NCI-H1694 (cell line): ENCODE measurements at places on chromosomes 16 and 17.

- no peak for DNase-seq
Measured at GRCh38 chr16:70701596-70701995, 15.7 kb upstream of the MTSS2 start.

GRCh38 chr16:12728469-12728868 lies 75.2 kb downstream of the CPPED1 start:
- DNase-seq: no peak

GRCh38 chr17:44687756-44688155 lies 1.8 kb downstream of the CCDC43 start:
- no peak for DNase-seq

DNA sequence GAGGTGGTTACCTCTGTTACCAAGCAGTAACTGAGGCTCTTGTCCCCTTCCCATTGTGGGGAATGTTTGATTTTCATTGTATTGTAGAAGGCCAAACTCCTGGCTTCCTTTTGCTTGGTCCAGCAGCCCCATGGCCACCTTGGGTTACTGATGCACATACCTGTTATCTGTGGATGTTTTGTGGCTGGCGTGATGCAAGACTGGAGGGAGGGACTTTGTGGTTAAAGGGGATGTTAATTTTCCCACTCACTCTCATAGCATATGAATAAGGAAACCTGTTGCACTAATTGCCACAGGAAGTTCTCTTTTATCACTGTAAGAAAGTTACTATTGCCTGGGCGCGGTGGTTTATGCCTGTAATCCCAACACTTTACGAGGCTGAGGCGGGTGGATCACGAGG lies 168.6 kb upstream of the HS3ST4 start:
- DNase-seq: no peak

DNA sequence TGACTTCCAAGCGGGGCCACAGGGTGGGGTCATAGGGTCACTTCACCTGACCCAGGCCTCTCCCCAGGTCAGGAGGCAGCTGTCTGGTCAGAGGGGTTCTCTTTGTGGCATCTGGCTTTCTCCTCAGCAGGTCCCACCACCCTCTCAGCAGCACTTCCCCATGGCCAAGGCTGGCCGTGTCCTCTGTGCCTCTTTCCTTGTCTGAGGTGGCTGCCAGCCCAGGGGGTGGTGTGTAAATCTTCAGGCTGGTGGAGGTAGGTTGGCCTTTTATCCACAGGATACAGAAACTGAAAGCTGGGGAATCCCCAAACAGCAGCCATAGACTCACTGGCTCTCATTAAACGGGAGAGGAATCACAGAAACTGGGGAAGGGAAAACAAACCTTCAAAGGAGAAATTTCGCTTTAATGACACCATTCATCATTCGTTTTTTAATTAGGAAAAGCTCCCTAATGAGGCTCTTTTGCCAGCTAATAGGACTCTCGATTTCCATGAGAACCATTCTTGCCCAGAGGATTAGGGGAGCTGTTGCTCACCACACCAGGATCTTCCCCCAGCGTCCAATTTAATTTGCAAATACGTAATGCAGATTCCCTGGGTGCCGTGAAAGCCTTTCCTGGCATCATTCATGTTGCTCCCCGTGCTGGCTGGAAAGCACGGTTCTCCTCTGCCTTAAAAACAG lies 18.0 kb downstream of the C17orf75 start:
- no peak for DNase-seq

DNA sequence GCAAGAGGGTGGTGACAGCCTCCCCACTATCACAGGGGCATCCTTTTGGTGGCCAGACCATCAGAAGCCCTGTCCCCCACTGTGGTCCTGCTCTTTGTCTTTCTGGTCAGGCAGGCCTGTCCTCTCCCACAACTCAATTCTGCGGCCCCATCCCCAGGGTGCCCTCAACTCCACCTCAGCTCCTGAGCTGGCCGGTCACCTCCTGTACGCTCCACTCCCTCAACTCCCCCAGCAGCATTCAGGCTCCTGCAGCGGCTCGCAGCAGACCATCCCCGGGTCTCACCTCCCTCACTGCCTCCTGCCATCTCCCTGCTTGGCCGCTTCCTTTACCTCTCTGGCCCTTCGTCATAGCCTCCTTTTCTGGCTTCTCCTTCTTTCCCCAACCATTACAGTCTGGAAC lies 43.4 kb upstream of the MTSS2 start:
- no peak for DNase-seq

DNA sequence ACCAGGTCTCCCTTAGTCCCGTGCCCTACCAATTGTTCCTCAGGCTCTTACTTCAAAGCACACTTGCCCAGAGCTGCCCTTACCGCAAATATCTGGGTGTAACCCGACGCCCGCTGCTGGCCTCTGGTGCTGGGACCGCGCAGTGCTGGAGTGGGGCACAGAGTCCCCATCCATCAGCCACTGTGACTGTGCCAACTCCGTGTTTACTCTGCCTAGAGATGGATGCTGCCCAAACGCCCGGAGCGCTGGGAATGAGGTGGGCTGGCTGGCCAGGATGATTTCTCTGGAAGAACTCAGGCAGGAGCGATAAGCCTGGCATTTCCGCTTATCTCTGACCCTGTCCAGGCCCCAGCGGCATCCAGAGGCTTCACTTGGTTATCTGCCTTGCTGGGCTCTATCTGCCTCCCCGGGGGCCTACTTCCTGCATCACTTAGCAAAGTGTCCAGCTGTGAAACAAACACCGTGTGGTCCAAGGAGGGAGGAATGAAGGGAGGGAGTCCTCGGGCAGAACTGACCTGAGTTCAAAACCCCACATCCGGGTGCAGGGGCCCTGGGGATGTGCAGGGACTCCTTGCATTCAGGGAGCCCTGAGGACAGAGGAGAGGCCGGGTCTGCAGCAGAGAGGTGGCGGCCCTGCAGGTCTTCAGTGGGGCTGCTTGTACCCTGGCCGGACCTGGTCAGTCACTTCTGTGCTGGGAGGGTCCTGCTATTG lies 9.4 kb upstream of the MYLK3 start:
- no peak for DNase-seq

GRCh38 chr17:80125656-80126448 lies 21.1 kb downstream of the EIF4A3 start:
- no peak for DNase-seq

GRCh38 chr16:72884573-72884972 lies 163.4 kb downstream of the ZFHX3 start:
- DNase-seq: no peak

- DNase-seq: no peak
Measured at GRCh38 chr16:29231244-29231643, 175.3 kb downstream of the NPIPB11 start.

DNA sequence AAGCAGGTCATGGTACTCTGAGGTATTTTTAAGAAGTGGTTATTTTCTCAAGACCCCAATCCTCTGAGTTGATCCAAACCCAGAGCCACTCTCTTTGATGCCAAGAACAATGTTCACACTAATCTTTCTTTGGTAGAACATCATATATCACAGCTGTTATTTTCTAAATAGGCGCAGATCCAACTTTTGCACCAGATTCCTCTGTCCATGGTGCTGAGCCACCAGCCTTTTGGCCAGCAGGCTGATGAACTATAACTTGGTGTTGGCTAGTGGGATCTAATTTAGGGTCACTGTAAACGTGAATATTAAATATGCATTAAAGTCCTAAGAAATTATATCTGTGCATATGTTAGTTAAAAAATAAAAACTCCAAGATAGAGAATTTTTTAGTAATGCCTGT lies 7.0 kb upstream of the ZKSCAN2 start:
- DNase-seq: no peak

DNA sequence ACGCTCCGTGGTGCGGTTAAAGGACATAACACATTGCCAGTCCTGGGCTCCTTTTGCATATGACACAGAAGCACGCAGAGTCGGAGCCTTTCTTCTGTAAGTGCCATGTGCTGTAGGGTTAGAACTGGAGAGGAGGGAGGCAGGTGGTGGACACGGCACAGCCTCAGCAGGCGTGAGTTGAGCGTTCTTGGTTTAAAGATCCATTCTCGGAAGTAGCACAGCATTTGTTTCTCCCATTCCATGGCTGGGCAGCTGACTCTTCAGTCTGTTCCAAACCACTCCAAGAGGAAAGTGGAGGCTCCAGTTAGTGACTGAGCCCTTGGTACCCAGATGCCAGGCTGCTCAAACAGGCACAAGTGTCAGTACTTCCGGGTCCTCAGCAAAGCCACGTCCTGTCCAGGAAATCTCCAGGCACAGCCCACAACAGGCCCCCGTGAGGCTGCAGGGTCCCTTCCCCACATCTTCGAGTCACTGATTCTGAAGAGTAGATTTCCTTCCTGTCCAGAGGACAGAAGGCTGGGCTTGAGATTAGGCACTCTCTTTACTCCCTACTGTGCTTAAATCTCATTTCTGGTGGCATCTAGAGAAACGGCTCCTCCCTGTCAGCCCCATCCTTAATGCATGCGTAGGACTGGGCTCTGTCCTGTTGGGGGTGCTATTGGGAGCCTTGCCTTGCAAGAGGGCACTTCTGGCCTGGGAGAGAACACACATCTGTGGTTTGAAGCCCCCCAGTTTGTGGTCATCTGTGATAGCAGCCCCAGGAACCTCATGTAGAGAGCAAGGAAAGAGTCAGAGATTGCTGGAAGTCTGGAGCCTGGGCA lies 39.6 kb upstream of the NAT9 start:
- DNase-seq: no peak

GRCh38 chr17:49028271-49028670 lies 31.1 kb downstream of the IGF2BP1 start:
- DNase-seq: no peak

DNA sequence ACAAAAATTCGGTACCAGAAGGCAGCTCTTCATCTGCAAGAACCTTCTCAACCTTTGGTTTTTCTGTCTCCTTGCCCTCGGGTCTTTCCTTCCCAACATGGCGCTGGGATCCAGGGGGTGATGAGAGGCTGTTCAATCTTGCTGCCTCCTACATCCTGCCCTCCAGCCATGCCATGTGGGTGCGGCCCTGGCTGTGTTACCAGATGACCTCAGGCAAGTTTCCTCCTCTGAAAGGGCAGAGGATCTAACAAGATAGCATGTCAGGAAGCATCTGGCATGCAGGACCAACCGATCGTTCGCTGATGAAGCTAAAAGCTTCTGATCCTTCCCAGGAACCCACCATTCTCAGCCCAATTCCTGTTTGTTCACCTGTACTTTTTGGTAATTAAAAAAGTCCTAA lies 36.8 kb upstream of the BCAR1 start:
- no peak for DNase-seq

DNA sequence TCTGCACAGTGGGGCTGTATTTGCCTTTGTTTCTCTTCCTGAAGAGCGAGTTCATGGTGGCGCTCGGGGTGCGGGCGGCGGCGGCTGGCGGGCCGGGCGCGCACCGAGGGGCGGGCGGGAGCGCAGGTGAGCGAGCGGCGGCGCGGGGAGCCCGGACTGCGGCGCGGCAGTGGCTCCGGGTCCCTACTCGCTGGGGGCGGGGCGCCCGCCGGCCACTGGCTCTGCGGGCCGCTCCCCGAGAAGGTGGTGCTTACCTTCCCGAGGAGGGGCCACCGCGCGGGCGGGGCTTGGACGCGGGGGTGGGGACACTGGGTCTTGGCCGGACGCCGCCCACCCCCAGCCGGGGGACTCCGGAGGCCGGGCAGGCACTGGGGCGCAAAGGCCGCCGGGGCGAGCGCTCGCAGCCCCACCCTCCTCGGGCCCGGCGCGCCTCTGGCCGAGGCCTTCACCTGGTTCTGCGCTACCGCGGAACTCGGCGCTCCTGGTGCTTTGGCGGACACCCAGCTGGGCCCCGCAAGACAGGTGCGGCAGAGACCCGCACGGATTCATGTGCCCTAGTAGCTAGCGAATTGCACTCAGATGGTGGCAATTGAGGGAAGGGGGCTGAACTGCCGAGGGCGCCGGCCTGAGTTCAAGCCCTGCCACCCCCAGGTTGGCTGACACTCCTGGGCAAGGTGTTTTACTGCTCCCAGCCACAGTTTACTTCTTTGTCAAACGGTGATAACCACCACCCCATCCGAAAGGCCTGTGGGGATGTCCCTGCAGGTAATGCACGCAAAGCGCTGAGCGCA lies at the start of gene PPL:
Gene PPL (minus strand): TSS at position 158 of the 791 bp plus-strand sequence. CDS start 103 bp downstream, at position 55.
- no peak for DNase-seq

GRCh38 chr17:33964344-33964979 lies 290.6 kb upstream of the CCL2 start:
- no peak for DNase-seq

GRCh38 chr16:49250689-49251088 lies 30.9 kb downstream of the CBLN1 start:
- no peak for DNase-seq

GRCh38 chr16:75494661-75495075 lies 573 bp downstream of the CHST6 start:
- no peak for DNase-seq

DNA sequence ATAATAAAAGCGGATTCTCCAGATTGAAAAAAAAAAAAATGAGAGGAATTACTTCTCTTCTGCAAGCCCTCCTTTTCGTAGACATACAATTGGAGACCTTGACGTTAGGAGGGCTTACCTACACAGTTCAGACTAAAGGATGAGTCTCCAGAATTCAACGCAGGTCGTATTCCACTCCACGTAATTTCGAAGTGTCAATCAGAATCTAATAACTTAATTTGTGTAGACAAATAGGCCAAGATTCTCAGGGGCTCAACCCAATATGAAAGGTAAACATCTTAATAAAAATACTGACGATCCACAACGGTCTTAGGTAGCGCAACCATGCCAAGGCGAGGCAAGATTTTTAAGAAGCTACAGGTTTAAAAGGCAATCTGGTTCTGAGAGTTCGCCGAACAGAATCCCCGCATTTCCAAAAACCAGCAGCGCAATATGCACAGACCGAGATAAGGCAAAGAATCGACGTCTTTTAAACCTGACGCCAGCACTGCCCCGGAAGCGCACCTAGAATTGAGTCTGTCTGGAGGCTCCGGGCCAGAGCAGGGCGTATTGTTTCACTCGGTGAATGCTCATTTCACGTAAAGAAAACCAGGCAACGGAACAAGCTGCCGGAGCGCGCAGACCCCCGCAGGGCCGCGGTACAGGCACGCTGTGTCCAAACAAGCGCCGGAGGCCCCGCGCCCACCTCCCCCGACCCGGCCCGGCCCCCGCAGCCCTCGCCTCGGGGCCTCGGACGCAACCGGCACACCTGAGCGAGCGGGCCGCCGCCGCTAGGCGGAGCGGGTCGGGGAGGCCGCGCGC lies 623 bp downstream of the MBTPS1 start:
- no peak for DNase-seq

- no peak for DNase-seq
Measured at GRCh38 chr17:11387610-11388009, 146.6 kb downstream of the SHISA6 start.

DNA sequence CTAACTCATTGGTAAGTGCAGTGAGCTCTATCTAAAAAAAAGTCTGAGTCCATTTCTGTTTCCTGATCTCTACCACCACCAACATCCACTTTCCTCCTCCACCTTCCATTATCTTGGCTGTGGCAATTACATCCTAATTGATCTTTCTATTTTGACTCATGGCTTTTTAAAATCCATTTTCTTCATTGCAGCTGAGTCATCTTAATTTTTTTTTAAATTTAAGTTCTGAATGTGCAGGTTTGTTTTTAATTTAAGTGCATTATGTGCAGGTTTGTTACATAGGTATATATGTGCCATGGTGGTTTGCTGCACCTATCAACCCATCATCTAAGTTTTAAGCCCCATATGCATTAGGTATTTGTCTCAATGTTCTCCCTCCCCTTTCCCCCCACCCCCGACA lies 390.7 kb downstream of the XYLT1 start:
- no peak for DNase-seq
